ENCODE measurements at places on chromosomes 3 and 15.
A peak's percentile ranks its signal among the peaks of the same experiment; 100 is the strongest.

DNA sequence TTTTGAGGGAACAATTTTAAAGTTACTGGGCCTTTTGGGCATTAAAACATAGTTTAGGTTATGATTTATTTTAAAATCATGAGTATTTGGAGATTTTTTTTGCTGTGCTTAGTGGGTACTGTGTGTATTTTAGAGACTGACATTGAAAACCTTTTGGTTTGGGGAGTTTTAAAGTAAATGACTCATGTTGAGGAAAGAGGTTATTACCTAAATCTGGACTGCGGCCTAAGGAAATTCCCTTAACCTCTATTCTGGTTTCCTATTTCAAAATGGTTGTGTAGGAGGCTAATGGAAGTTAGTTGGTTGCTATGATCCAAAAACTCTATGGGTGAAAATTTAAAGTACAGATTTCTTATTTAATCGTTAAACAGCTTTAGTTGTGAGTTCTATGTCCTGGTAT is 57.3 kb upstream of the DPH6 start:
- no peak for DNase-seq

DNA sequence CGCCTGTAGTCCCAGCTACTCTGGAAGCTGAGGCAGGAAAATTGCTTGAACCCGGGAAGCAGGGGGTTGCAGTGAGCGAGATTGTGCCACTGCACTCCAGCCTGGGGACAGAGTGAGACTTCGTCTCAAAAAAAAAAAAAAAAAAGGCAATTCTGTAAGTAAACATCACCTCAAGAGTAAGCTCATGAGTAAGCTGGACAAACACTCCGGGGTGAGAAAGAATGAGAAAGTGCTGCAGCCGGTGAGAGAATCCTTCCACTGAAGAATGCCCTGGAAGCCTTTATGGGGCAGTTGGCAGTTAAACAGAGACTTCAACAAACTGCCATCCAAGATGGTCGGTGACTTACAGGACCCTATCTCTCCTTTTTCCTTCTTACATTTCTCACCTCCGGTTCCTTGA is 47.5 kb downstream of the FEZF2 start:
- no peak for DNase-seq

GRCh38 chr3:4751029-4751501 is 228.2 kb upstream of the BHLHE40 start:
- DNase-seq, result no peak

DNA sequence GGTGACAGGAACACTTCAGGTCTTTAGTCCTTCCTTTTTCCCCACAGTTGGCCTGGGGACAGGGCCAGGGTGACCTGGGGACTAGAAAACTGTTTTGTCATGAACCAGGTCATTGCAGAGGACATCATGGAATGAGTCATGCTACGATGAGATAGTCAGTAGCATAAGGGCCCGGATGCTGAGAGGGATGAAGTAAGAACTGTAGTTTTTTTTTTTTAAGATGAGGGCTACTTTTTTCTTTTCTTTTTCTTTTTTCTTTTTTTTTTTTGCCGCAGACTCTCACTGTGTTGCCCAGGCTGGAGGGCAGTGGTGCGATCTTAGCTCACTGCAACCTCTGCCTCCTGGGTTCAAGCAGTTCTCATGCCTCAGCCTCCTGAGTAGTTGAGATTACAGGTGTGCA is 8.0 kb downstream of the MAP2K5 start:
- DNase-seq, result no peak

DNA sequence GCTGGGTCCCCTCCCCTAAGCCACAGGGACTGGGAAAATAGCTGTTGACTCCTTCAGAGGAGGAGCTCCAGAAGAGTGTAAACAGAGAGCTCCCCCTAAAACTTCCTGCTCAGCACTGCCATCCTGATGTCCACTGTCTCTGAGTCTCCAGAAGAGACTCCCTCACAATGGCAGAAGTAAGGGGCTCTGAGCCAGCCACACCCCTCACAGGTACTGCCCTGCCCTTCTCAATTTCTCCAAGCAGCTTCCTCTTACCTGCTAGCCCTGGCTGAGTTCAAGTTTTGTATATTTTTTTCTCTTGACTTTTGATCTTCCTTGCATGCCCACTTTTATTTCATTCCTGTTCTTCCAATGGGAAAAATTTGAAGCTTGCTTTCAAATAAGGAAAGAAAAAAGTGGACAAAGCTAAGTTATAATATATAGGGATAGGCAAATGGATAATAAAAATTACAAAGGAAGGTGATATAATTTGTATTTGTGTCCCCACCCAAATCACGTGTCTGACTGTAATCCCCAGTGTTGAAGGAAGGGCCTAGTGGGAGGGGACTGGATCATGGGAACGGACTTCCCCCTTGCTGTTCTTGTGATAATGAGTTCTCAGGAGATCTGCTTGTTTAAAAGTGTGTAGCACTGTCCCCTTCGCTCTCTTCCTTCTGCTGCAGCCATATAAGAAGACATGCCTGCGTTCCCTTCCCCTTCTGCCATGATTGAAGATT is 442.2 kb upstream of the WNT5A start:
- DNase-seq, result no peak

GRCh38 chr3:33645060-33645647 is 72.9 kb downstream of the CLASP2 start:
- no peak for DNase-seq

DNA sequence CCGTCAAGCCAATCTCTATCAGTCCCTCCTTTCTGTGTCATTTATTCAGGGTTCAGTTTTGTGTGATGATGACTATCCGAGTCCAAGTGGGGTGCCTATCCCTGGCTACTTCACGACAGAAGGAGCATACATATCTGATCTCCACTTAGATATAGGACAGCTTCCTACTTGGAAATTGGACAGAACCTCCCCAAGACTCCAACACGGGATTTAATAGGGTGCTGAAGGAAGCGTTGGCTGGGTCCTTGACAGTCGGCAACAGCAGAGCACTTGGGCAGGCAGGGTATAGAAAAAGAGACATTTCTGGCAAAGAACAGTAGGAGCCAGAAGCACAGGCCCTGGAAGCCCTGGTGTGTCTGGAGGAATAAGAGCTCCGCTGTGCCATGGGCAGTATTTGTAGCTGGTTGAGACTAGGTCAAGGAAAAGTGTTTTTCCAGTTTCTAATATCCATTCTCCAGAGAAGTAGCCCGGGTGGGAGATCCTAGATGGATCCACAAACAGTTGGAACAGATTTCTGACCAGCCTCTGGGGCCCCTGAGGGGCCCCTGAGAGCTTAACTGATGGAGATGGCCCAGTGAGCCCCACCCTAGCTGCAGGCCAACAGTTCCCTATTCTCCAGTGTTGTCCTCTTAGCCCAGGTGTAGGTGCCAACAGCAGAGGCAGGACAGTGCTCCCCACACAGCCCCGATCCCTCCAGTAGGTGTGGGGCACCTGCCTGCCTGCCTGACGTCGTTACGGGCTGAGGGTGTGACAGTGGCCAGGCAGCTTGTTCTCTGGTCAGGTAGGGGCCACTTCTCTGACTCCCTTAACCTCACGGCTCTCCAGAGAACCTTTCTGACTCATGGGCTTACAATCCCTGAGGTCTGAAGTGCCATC is 130.8 kb downstream of the CHCHD6 start:
- no peak for DNase-seq

GRCh38 chr3:169181666-169182065 is 481.8 kb downstream of the MECOM start:
- no peak for DNase-seq

DNA sequence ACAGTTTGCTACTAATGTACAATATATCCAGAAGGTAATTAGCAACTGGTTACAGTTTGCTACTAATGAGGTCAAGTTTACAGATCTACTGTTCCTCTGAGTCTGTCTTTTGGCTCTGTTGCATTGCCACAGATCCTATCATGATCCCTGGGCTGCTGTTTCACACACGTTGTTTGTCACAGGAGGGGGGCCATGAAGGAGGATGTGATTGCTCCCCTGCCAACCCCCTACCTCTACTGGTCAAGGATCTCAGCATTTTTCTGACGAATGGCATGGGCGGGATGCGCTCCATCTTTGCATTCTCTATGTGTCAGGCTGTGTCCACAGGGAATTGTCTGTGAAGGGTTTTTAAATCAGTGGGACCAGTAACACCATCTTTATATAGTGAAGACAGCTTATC is 91.9 kb downstream of the CHL1 start:
- no peak for DNase-seq

GRCh38 chr3:158084651-158085050 is 21.6 kb downstream of the SHOX2 start:
- no peak for DNase-seq

- DNase-seq, result no peak
Measured at GRCh38 chr15:64695561-64695992, 79.8 kb downstream of the RBPMS2 start.

- no peak for DNase-seq
Measured at GRCh38 chr3:161559177-161559998, 62.8 kb downstream of the OTOL1 start.

DNA sequence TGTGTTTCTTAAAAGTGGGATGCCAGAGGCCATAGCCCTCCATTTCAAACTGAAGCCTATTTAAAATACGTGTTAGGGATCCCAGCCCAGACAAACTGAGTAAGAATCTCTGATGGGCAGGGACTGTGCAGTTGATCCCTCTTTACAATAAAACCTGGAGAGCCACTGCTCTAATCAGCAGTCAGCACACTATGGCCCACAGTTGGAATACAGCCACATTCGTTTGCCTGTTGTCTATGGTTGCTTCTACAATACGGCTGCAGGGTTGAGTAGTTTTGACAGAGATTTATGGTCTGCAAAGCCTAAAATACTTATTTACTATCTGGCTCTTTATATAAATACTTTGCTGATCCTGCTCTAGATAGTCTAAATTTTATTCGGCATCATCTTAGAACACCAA is 32.4 kb downstream of the TJP1 start:
- no peak for DNase-seq

GRCh38 chr15:70608144-70608543 is 155.2 kb downstream of the UACA start:
- DNase-seq, result no peak

DNA sequence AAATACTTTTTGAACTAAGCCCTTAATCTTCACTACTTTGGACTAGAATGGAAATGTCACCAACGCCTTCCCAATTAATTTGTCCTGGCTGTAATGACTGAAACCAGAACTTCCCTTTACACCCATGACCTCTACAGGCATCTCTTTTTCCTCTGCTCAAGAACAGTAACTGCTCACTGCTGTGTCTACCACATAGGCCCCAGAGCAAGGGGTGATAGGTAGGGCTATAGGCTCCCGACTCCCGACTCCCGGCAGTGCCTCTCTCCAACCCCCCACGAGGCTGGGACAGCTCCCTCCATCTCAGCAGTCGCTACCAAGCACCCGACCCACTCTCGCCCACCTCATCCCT is 384 bp upstream of the LEKR1 start:
- no peak for DNase-seq

GRCh38 chr3:164452707-164453106 is 625.6 kb downstream of the SI start:
- no peak for DNase-seq

DNA sequence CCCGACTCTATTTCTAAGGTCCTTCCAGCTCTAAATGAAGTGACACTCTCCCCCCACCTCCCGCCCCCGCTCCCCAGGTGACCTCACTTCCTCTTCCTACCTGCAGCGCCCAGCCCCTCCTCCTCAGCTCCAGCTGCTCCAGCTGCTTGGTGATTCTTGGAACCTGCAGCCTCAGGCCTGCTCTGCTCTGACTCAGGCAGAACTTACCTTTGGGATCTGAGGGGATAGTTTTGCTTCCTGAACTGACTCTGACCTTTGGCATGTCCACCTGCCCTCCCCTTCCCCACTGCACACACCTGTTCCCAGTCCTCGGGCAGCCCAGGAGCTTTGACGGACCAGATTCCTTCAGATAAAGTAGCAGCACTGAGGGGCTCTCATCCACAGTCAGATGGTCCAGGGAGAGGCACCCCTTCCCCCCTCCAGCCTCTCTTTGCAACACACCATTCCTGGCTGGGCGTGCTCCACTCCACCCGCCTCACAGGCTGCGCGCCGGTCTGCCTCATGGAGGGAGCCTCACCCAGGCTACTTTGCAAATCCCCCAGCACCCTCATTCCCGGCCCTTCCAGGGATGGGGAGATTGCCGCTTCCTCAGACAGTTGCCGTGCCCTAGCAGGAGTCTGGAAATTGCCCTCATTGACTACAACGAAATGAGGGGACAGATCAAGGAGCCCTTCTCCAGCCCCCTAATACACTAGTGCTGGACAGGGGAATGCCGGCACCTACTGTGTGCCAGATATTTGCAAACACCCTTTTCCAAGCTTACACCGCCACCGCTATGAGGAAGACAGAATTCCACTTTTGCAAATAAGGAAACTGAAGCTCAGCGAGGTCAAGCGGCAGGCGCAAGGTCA is 692 bp upstream of the C15orf39 start:
- DNase-seq, result peak; percentile 62

GRCh38 chr3:126399351-126399735 is 4.6 kb downstream of the CFAP100 start:
- DNase-seq, result no peak

- no peak for DNase-seq
Measured at GRCh38 chr15:64681424-64682024, 93.9 kb downstream of the RBPMS2 start.

DNA sequence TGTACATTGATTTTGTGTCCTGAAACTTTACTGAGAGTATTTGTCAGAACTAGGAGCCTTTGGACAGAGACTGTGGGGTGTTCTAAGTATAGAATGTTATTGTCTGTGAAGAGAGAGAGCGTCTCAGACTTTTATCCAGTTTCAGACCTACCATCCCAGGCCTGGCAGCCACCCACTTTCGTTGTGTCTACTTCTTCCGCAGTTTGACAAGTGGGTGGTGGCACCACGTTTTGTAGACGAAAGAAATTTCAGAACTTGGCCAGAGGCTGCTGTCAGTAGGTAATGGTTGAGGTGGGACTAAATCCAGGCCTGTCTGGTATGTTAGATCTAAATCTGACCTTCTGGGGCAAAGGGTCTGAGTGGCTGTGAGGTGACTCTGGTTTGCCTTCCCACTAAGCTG is 13.4 kb upstream of the TRAK1 start:
- no peak for DNase-seq

- DNase-seq, result no peak
Measured at GRCh38 chr3:134003066-134003465, 26.7 kb downstream of the SLCO2A1 start.

- DNase-seq, result no peak
Measured at GRCh38 chr3:123651449-123652341, 66.8 kb upstream of the HACD2 start.
